Activated naive CD8-positive, alpha-beta T cell treated with anti-CD3 and anti-CD28 coated beads for 36 hours (primary cell): ENCODE measurements at places on chromosomes 2 and 18. TPM values are rescaled to one million over a fixed set of nuclear protein-coding genes. Genes with fewer than 3 reads are reported as not detected.

KRTCAP3 gene
- total RNA-seq: 7.4 TPM

RNMT gene
- 64.5 TPM for total RNA-seq

- peak overlapping the region; percentile 52 for H3K4me3 ChIP-seq
- peak; percentile 36 for DNase-seq
- H3K36me3 ChIP-seq: peaks cover 8% of the 10 kb centered on the region
Measured at GRCh38 chr2:119338826-119339561, 27.6 kb downstream of the C2orf76 start.

DNA sequence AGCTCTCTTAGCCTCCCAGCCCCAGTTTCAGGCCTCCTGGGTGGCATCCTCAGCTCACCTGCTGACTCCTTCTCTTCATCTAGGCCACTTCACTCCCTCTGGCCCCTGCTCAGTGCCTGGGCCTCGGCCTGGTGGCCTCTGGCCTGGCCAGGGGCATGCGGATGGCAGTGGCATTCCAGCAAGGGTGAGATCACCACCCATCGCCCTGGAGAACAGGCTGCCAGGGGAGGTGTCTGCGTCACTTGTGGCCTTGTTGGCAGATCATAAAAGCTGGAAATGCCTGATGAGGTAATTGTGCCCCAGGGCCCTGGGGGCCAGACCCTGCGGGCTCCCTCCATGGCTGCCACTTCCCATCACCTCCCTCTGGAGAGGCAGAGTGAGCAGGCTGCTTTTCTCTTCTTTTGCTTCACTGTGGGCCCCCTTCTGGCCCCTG is 72.5 kb upstream of the SMAD2 start:
- no peaks in the 10 kb centered on the region for H3K36me3 ChIP-seq
- H3K27ac ChIP-seq: no peak overlapping the region
- DNase-seq: no peak
- H3K4me3 ChIP-seq: no peak overlapping the region
- H3K4me1 ChIP-seq: peaks cover 4% of the 10 kb centered on the region

GRCh38 chr2:159275111-159275510 is 11.4 kb downstream of the WDSUB1 start:
- DNase-seq: no peak
- peaks cover 4% of the 10 kb centered on the region for H3K4me1 ChIP-seq
- no peak overlapping the region for H3K4me3 ChIP-seq
- H3K36me3 ChIP-seq: peaks cover 24% of the 10 kb centered on the region

NYAP2 gene
- 0.06 TPM for total RNA-seq

POTEI gene
- total RNA-seq: not detected

- peaks cover 3% of the 10 kb centered on the region for H3K27me3 ChIP-seq
- DNase-seq: no peak
- H3K4me1 ChIP-seq: no peaks in the 10 kb centered on the region
- no peak overlapping the region for H3K4me3 ChIP-seq
- H3K36me3 ChIP-seq: no peaks in the 10 kb centered on the region
- H3K27ac ChIP-seq: no peak overlapping the region
Measured at GRCh38 chr2:128365217-128365905, 46.7 kb upstream of the HS6ST1 start.

SPP2 gene
- total RNA-seq: not detected

DNA sequence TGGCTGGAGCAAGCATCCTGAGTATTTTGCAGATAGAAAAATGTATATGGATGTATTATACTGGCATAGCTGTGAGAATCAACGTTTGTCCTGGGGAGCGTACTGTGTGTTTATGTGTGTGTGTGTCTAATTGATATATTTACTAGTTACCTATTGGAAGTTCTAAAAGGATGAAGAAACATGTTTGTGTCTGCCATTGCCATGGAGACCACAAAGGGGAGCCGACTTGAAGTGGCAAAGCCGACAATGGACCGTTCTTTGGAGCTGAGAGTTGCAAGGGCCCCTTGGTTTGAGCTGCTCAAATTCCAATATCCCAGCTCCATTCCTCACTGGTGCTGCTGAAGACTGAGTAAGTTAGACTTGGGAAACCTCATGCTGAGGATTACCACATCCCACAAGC is 14.3 kb upstream of the SLC25A52 start:
- H3K27ac ChIP-seq: no peak overlapping the region
- H3K27me3 ChIP-seq: no peaks in the 10 kb centered on the region
- H3K4me3 ChIP-seq: no peak overlapping the region
- no peak for DNase-seq

GRCh38 chr2:203590496-203590895 is 55.4 kb upstream of the RAPH1 start:
- H3K27ac ChIP-seq: no peak overlapping the region
- no peaks in the 10 kb centered on the region for H3K36me3 ChIP-seq
- no peaks in the 10 kb centered on the region for H3K27me3 ChIP-seq
- DNase-seq: no peak
- H3K4me3 ChIP-seq: no peak overlapping the region

AKAIN1 gene
- not detected for total RNA-seq

- no peaks in the 10 kb centered on the region for H3K36me3 ChIP-seq
- no peak overlapping the region for H3K27ac ChIP-seq
- H3K27me3 ChIP-seq: no peaks in the 10 kb centered on the region
- no peaks in the 10 kb centered on the region for H3K4me1 ChIP-seq
- no peak for DNase-seq
- no peak overlapping the region for H3K4me3 ChIP-seq
Measured at GRCh38 chr2:239106966-239107365, 259.1 kb downstream of the TWIST2 start.

- no peak overlapping the region for H3K4me3 ChIP-seq
- H3K27me3 ChIP-seq: peaks cover 7% of the 10 kb centered on the region
- H3K27ac ChIP-seq: no peak overlapping the region
- no peaks in the 10 kb centered on the region for H3K36me3 ChIP-seq
- H3K4me1 ChIP-seq: no peaks in the 10 kb centered on the region
Measured at GRCh38 chr18:9762526-9762925, 54.4 kb downstream of the RAB31 start.

DNA sequence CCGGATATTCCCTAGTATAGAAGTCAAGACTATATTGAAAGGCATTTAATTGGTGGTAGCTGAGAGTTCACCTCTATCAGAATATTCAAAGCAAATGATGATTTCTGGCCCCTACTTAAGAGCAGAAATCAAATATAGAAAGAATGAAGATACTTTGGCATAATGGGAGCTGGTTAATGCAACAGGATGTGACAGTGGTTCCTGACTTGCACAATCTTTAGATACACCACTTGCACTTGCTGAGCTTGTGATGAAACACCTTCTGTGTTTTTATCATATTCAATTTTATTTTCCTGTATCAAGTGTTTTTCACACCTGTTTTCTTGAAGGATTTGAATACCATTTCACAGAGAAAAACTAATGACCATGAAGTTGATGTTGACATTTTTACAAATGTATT is 124.1 kb upstream of the CDH19 start:
- no peaks in the 10 kb centered on the region for H3K27me3 ChIP-seq
- no peak overlapping the region for H3K27ac ChIP-seq
- H3K4me1 ChIP-seq: no peaks in the 10 kb centered on the region
- no peaks in the 10 kb centered on the region for H3K36me3 ChIP-seq

- no peak overlapping the region for H3K4me3 ChIP-seq
- H3K4me1 ChIP-seq: peaks cover 13% of the 10 kb centered on the region
- no peaks in the 10 kb centered on the region for H3K27me3 ChIP-seq
- H3K36me3 ChIP-seq: no peaks in the 10 kb centered on the region
Measured at GRCh38 chr2:159154366-159154765, 132.1 kb downstream of the WDSUB1 start.
